Activated T-helper 1 cell treated with anti-CD3 and anti-CD28 coated beads, Interleukin-2, amount 50 U/mL, for 16 hours (primary cell): ENCODE measurements at places on chromosomes 16 and 17.

DNA sequence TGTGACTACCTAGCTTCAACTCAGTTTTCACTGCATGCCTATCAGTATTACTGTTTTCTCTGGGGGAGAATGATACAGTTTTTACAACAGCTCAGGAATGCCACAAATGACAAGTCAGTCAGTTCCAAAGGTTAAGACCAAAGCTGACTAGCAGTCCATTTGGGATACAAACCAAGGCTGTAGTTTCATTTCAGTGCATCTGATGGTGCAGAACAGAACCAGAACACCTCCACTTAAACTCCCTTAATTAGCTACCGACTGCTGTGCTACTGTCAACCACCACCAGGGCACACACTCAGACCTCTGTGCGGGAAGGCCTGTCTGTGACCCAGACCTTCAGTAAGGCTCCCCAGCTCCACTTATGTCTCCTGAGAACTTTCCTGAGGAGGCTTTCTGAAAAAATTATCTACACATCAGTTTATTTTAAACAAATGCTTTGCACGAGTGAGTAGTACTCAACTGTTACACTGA lies 20.4 kb downstream of the NFE2L1 start:
- no peak for DNase-seq

DNA sequence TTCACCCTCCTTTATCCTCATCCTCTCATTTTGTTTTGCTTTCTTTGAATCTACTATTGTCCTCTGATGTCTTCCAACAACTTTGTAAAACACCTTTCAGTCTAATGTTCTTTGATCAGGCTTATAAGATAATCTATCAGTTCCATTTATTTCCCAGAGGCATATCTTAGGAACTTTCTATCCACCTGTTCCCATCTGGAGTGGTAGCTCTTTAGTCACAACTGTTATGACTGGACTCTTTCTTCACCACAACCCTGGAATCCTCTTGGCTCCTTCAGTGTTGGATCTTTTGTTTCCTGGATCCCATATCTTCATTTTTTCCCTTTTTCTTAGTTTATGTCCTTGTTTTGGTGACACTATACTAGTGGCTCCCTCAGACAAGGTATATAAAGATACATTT lies 23.5 kb downstream of the RPS6KB1 start:
- no peak for DNase-seq

DNA sequence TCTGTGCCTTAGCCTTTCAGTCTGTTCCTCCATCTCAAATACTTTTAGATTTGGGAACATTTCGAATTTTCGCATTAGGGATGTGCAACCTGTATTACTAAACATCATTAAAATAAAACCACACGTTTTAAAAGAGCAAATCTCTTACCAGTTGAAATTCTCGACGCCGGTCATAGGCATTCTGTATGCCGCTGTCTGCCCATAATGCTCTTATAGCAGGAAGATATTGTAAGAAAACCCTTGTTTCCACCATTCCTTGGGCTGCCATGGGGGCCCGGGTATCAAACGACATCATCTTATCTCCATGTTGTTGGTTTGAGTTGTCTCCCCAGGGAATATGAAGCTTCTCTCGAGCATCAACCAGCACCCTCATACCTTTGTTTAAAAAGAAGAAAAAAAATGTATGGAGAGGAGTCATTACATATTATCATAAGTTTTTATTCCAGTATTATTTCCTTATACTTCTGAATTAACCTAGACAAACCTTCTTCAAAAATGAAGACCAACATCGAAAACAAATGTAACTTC lies 3.1 kb downstream of the GNA13 start:
- DNase-seq: no peak

DNA sequence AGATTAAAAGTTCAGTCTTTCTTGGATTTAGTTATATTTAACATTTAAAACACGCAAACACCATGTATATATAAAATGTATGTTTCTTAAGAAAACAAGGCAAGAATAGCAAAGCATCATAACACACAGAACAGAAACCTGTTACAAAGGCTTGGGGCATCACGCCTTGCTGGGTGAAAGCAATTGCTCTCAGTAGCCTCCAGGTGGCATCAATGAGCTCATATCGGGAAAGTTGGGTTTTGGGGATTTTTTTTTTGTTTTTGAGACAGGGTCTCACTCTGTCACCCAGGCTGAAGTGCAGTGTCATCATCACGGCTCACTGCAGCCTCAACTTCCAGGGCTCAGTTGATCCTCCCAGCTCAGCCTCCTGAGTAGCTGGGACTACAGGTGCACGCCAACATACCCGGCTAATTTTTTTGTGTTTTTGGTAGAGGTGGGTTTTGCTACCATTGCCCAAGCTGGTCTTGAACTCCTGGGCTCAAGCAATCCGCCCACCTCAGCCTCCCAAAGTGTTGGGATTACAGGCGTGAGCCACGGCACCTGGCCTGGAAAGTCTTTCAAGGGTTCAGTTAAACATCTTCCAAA lies 56.9 kb downstream of the CYB5D2 start:
- DNase-seq: no peak

DNA sequence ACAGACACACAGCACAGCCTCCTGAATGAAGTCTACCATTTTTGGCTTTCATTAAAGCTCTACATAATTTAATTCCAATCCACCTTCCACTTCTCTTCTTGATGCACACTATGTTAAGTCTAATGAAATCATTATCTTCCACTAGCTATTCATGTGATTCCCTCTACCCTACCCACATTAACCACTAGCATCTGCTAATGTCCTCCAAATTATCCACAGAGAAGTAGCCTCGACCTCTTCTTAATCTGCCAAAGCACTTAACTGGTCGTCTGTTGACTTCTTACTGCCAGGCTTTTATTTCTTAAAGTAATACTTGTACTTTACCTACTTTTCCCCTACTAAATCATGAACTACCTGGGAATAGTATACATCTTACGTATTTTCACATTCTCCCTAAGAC lies 91.8 kb downstream of the NCOR1 start:
- no peak for DNase-seq

DNA sequence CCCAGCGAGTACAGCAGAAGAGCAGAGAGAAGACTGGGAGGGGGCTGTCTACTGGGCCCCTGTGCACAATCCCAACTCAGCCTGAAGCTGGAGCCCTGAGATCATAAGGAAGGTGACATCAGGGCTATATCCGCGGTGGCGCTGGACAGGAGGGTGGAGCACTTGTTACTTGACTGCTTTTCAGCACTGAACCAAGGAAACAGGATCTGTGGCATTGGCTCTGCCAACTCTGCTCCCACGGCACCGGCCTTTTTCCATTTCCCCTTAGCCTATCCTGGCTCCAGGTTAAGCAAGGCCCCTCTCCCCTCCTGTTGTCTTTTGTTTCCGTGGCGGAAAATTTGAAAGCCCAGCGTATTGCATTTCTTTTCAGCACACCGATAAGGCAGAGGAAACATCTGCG lies 125.0 kb upstream of the IRX3 start:
- DNase-seq: no peak

DNA sequence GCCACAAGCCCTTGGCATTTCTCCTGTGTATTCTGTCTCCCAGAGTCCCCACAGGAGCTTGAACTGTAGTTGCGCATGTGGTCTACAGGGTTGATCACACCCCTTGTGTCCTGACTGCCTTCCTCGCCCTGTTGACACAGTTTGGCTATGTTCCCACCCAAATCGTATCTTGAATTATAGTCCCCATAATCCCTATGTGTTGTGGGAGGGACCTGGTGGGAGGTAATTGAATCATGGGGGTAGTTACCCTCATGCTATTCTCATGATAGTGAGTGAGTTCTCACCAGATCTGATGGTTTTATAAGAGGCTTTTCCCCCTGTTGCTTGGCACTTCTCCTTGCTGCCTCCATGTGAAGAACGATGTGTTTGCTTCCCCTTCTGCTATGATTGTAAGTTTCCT lies 21.2 kb downstream of the ADAD2 start:
- DNase-seq: no peak

- DNase-seq: no peak
Measured at GRCh38 chr17:61160204-61160603, 239.4 kb upstream of the TBX2 start.

DNA sequence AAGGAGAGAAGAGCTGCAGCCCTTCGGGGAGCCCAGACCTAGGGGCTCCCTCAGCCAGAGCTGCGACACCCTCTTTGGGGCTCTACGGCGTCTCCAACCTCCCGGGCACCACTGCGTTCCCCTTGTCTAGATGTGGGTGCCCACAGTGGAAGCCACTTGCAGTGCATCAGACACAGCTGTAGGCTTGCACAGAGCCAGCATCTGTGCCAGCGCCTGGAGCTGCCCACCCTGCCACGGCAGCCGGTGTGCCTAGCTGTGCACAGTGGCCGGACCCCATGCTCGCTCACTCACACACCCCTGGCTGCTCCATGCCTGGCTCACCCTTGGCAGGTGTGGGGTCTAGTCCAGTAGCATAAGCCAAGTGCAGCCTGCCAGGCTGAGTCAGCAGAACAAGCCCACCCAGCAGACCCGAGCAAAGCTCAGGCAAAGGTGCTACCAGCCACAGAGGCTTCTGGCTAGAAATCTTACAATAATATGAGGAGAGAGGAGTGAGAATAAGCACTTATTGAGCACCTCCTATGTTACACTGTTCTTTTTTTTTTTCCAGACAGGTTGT lies 12.9 kb upstream of the KDM8 start:
- DNase-seq: no peak

DNA sequence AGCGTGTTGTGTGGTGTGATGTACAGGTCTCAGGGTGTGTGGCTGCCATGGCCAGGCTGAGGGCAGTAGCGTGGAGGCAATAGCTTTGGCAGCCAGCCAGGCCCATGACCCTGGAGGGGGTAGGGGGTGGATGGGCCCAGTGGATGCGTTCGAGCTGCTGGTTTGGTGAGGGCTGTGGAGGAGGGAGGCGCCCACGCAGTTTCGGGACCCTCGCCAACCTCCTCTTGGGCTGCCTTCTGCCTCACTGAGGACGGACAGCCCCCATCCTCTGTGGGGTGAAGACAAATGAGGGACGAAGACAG lies 238.6 kb upstream of the GSE1 start:
- no peak for DNase-seq

- no peak for DNase-seq
Measured at GRCh38 chr17:42179911-42180410, 981 bp downstream of the KCNH4 start.

DNA sequence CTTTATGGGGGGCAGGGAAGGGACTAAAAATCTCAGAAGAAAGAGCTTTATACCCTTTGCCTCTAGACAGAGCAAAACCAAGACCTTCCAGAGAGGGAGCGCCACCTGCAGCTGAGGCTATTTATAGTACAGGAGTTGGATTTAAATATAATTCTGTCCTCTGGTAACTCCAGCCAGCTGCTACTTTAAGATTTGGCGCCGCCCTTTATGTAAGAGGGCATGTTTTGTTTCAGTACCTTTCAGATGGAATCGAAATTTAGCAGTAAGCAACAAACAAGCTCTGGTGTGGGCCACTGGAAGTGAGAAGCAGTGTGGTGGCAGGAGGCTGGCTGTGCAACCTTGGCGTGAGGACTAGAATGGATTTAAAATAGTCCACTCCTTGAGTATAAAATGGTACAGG lies 5.2 kb upstream of the GUCY2D start:
- DNase-seq: no peak

DNA sequence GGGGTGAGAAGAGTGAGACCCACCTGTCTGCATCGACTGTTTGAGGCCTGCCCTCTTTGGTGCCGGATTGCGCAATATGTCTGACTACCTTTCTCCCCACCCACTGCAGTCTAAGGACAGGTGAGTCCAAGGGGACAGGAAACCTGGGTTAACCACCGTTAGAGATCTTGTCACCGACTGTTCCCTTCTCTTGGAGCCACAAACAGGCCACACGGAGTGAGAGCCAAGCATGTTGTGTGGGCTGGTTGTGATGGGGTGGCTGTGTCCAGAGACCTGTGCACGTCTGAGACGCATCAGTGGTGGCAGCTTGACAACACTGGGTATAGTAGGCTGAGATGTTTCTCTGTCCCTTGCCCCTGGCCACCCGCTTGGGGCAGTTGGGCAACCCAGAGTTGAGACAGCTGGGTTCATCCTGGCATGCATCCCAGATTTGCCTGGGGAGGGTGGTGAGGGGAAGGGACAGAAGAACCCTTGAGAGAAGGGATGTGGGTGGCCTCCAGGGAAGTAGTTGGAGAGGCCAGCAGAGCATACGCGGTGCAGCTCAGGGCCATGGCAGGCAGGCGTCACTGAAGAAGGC lies 21.4 kb downstream of the MPRIP start:
- no peak for DNase-seq

DNA sequence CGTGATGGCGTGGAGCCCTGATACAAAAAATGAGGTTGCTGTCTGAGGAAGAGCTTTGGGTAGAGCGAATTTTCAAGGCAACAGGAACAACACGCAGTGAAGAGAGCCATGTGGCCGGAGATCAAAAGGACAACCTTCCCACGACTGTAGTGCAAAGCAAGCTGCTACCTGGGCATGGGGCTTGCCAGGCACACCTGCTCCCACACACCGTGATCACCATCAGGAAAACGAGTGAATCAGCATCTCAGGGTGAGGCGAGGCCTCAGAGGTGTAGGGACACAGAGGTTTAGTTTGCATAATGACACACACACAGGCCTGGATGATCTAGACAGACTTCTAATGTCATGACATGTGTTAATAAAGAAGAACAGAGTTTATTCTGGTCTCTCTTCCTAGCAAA lies 65.7 kb downstream of the PARN start:
- no peak for DNase-seq

DNA sequence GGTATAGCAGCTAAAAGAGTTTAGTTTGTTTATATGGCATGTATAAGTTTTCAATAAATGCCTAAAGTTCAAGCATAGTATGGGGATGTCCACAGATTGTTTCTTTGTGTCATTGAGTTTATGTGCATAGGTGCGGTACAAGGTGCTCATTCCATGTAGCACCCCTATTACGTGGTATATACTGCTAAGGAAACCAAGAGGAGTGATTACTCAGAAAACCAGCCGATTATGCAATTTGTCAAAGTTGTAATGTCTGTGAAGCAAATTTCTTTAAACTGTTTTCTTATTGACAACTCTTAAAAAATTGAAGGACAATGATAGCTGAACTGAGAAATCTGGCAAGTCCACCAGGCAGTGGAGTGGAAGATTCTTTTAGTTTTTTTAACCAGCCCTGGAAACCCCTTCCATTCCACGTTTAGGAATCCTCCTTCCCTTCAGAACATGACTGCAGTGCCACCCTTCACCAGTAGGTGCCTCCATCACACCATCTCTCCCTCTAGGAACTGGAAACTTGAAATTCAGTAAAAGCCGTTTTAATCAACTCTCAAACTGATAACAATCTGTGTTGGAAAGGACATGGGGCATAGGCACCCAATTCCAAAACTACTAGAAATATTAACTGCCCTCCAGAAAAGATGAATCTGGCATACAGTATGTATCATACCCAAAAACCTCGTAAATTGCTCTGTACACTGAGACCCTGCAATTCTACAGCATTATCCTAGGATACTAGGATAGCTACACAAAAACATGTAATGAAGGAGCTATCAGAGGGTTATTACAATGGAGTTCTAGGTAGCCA lies 43.5 kb downstream of the REXO5 start:
- DNase-seq: peak; percentile 41
